Left hindlimb (tissue), 1 donor: ENCODE measurements at places on chromosomes 6 and 20.

GRCh38 chr6:45462190-45463134 is 84.7 kb upstream of the SUPT3H start:
- DNase-seq: no peak

GRCh38 chr6:55734256-55734655 is 141.1 kb downstream of the BMP5 start:
- DNase-seq: no peak

DNA sequence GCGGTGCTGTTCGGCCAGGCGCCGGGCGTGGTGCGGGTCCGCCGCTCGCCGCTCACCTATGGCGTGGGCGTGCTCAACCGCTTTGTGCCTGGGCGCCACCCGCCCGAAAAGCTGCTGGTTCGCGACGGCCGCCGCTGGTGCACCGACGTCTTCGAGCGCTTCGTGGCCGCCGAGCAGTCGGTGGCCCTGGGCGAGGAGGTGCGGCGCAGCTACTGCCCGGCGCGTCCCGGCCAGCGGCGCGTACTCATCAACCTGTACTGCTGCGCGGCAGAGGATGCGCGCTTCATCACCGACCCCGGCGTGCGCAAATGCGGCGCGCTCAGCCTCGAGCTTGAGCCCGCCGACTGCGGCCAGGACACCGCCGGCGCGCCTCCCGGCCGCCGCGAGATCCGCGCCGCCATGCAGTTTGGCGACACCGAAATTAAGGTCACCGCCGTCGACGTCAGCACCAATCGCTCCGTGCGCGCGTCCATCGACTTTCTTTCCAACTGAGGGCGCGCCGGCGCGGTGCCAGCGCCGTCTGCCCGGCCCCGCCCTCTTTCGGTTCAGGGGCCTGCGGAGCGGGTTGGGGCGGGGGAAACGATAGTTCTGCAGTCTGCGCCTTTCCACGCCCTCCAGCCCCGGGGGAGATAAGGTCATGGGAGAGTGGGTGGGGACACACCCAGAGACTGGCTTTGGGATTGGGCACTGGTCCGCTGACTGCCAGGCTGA is 15.7 kb downstream of the ADISSP start:
- no peak for DNase-seq

GRCh38 chr20:10504994-10505730 is 70.1 kb downstream of the SLX4IP start:
- DNase-seq: peak; percentile 54

- DNase-seq: no peak
Observed at GRCh38 chr20:53916173-53916512, 154.3 kb downstream of the BCAS1 start.

- no peak for DNase-seq
Observed at GRCh38 chr20:46974669-46975434, 80.2 kb downstream of the EYA2 start.

DNA sequence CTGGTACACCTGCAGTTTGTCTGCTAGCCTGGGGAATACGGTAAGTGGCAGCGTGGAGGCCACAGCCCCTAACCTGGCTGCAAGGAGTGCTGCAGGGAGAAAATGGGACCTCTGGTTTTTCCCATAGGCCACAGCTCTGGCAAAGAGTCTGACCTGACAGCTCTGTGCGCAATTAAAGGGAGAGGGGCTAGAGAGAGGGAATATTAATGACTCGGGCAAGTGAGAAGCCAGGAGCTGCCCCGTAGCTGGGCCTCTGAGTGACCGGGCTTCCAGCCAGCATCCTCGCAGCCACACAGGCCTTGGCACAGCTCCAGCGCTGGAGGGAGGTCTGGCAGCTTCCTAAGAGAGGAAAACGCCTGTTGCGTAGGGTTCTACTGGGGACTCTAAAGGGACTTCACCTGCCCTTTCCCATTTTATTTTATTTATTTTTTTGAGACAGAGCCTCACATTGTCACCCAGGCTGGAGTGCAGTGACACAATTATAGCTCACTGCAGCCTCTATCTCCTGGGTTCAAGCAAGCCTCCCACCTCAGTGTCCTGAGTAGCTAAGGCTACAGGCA is 18.2 kb upstream of the OCSTAMP start:
- peak; percentile 94 for DNase-seq

- no peak for DNase-seq
Observed at GRCh38 chr6:13362412-13362811, 34.1 kb upstream of the TBC1D7 start.

GRCh38 chr6:14692208-14692607 is 553.7 kb upstream of the JARID2 start:
- DNase-seq: no peak

- no peak for DNase-seq
Observed at GRCh38 chr20:47993035-47993755, 207.9 kb upstream of the SULF2 start.

GRCh38 chr6:17703256-17703694 is 3.5 kb downstream of the NUP153 start:
- no peak for DNase-seq

- DNase-seq: peak; percentile 45
Observed at GRCh38 chr6:7763881-7764280, 38.0 kb downstream of the BMP6 start.

- no peak for DNase-seq
Observed at GRCh38 chr6:138582573-138582972, 83.3 kb upstream of the NHSL1 start.

GRCh38 chr6:130367767-130368166 is 1.9 kb downstream of the TMEM200A start:
- DNase-seq: no peak

- no peak for DNase-seq
Observed at GRCh38 chr20:61905781-61906523, 159.7 kb downstream of the TAF4 start.

GRCh38 chr6:43789447-43789846 is 19.4 kb downstream of the VEGFA start:
- no peak for DNase-seq

GRCh38 chr6:125639466-125640020 is 109.9 kb upstream of the HEY2 start:
- no peak for DNase-seq

GRCh38 chr6:137927777-137928218 is 60.7 kb downstream of the TNFAIP3 start:
- peak; percentile 39 for DNase-seq
